Stimulated activated CD4-positive, alpha-beta T cell treated with anti-CD3 and anti-CD28 coated beads, TNF-alpha, amount 100 ng/mL, for 48 hours (primary cell): ENCODE measurements at places on chromosomes 4 and X.

GRCh38 chr4:7052923-7053715 is 9.9 kb downstream of the TADA2B start:
- DNase-seq = no peak

DNA sequence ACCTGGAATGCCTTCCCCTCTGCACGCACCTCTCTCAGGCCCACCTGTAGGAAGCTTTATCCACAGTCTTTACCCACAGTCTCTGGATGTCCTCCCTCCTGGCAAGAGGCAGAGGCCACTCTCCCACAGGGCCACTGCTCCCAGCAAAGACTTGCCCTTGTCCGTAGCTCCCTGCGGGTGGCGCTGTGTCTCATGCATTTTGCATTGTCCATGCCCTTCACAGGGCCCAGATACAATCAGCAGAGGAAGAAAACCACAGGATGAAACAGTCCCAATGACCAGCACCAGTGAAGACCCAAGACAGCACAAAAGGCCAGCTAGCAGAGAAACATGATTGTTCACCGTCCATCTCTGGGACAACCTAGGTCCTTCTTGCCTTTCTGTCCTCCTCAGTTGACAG is 2.1 kb upstream of the NSG1 start:
- no peak for DNase-seq

DNA sequence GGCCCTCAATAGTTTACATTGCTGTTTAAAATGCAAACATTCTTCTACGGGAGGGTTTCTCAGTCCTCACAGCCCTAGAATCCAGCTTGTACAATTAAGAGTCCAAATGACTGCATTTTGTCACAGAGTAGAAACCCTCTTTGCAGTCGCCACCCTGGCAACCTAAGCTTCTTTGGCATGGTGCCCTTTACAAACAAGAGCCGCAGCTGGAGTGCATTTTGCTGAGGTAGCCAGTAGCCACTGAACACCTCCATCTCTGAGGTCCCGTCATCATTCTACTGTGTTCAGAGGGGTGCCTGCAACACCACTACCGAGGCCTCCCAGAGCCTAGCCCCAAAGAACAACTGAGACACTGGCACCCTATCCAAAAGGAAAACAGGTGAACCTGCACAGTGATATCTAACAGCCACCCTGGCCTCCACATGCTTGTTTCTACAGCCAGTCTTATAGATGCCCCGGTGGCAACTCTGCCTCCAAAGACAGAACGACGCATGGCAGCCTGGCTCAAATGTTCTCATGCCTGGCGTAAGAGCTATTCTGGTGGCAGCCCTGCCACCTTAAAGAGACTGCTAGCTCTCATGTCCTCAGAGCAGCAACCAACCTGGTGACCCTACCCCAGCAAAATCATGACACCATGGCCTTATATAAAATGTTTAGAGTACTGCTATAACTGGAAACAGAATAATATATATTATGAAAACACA is 801.9 kb downstream of the TECRL start:
- DNase-seq = no peak

DNA sequence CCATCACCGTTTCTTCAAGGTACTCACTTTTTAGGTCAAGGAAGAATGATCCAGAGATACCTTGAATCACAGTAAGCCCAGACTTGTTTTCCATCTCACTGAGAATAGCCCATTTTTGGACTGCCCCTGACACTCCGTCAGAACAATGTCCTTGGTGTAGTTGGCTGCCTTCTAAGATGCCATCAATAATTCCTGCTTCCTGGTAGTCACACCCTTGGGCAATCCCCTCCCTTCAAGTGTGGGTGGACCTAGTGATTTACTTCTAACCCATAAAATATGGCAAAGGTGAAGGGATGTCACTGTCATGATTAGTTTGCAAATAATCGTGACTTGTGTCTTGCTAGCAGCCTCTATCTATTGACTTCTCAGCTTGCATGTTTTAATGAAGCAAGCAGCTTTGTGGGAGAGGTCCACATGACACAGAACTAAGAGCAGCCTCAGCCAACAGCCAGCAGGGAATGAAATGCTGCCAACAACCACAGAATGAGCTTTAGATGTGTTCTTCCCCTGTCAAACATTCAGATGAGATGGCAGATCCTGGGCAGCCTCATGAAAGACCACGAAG is 20.0 kb upstream of the KLHL34 start:
- no peak for DNase-seq

DNA sequence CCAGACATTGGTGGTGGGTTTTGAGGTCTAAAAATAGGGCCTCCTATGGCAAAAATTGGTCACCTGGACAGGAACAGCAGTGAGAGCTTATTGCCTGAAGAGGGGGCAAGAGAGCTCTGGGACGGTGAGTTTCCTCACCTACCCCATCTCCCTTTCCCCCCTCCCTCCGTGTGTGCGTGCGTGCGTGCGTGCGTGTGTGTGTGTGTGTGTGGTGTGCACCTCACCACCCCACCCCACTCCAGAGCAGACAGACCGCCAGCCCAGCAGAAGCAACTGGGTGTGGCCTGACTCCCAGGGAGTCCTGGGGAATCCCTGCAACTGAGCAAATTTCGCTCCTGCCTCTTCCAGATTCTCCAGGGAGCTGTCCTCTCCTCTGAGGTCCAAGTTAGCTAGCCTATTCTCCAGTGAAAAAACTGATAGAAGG is 44.7 kb downstream of the PRPS1 start:
- DNase-seq = no peak

GRCh38 chr4:73606465-73606974 is 13.7 kb downstream of the RASSF6 start:
- DNase-seq = no peak

GRCh38 chr4:122827879-122828601 is 1.4 kb downstream of the FGF2 start:
- no peak for DNase-seq

GRCh38 chrX:122055979-122056715 is 1008.7 kb downstream of the GLUD2 start:
- DNase-seq = no peak

GRCh38 chr4:76696109-76696508 is 201.8 kb downstream of the SOWAHB start:
- DNase-seq = no peak

- no peak for DNase-seq
Measured at GRCh38 chrX:24480400-24480865, 15.3 kb downstream of the PDK3 start.

GRCh38 chr4:5385741-5386311 is 322.5 kb downstream of the EVC2 start:
- DNase-seq = no peak

- DNase-seq = no peak
Measured at GRCh38 chrX:118528071-118528737, 32.6 kb downstream of the DOCK11 start.

DNA sequence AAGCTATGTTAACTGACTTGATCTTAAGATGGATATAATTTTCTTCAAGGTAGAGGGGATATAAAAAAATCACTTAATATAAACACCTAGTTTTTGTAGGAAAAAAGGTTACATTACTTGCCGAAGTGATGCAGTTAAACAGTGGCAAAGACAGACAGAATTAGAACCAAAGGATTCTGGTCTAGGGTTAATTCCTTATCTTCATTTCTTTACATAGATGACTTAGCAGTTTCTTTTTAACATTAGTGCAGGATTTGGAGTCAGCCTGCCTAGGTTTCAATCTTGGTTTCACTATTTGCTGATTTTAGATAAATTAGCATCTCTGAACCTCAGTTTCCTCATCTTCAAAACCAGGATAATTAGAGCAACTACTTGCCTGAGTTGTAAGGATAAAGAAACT is 14.3 kb downstream of the ZAR1 start:
- no peak for DNase-seq
